ENCODE measurements at places on chromosomes 12 and 14.
A peak's percentile ranks its signal among the peaks of the same experiment; 100 is the strongest.

DNA sequence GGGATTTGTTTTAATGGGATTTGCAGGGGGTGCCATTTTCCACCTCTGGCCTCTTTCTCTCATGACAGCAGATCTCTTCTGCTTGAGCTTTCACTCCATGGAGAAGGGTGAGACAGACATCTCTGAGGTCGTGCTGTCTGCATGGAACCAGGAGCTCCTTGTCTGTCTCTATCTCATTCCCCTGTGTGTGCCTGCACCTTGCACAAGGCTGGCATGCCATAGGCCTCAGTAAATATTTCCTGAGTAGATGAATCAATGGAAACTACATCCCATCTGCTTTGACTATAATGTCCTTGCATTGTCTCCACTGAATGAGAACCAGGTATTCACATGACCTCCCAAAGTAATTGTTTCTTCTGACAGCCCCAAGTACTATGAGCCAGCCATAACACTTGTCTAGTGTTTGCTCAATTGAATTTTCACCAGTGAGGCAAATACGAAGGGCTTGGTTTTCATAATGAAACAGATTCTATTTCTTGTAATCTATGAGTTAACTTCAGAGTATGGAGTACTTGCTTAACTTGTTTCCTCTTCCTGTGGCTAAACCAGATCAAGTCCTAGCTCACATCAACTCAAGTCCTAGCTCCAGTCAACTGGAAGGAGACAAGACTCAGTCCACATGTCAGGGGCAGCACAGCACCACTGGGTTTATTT lies 32.3 kb downstream of the KCNK13 start:
- no peak for DNase-seq

DNA sequence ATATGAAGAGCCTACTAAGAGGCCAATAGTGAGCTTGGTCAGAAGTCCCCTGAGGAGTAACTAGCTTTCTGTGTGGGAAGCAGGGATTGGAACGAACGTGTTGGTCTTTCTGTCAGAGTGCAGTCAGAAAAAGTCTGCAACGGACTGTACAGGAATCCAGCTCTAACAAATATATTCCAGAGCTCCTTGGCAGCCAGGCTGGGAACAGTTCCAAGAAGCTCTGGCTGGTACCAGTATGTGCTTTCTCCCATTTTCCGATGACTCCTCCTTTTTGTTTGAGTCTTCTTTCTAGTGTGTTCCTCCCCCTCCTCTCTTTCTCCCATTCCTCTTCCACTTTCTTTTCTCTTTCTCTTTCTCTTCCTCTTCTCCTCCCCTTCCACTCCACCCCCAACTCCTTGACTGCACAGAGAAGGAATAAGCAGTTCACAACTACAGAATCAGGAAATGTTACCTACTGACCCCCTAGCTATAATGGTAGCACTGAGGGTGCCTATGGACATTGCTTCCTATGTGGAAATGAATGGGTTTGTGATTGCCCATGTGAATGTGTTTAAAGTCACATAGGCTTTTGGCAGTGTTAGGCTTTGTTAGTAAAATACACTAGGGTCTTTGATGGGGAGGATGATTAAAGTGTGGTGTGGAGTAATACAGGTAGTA lies 59.9 kb downstream of the TTLL5 start:
- no peak for DNase-seq

DNA sequence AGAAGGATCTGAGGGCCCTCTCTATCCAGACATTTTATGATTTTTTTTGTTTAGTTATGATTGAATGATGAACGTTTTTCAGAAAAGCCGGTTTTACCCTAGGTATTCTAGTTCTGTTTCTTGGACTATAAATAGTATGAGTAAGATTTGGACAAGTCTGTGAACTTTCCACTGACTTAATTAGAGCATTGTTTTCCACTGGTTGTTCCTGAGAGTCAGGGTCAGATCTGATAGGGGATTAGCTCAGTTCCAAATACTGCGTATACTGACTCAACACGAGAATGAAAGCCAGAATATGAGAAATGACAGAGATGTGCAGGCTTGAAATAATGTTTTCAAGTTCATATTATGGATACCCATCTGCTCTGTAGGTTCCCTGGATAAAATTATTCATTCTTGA lies 361.6 kb downstream of the AEBP2 start:
- peak; percentile 41 for DNase-seq

DNA sequence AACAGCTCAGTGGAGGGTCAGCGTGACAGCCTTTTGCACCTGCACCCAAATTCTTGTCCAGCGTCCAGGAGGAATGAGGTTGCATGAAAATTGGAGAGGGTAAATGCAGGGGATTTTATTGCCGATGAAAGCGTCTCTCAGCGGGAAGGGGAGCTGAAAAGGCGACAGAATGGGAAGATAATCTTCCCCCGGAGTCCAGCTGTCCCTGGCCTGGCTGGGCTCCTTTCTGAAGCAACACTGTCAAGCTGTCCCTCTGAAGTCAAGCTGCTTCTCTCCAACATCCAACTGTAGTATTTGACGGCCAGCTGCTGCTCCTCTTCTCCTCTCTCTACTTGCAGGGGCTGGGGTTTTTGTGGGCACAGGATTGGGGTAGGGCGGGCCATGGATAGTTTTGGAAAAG lies 32.7 kb downstream of the NOPCHAP1 start:
- no peak for DNase-seq

DNA sequence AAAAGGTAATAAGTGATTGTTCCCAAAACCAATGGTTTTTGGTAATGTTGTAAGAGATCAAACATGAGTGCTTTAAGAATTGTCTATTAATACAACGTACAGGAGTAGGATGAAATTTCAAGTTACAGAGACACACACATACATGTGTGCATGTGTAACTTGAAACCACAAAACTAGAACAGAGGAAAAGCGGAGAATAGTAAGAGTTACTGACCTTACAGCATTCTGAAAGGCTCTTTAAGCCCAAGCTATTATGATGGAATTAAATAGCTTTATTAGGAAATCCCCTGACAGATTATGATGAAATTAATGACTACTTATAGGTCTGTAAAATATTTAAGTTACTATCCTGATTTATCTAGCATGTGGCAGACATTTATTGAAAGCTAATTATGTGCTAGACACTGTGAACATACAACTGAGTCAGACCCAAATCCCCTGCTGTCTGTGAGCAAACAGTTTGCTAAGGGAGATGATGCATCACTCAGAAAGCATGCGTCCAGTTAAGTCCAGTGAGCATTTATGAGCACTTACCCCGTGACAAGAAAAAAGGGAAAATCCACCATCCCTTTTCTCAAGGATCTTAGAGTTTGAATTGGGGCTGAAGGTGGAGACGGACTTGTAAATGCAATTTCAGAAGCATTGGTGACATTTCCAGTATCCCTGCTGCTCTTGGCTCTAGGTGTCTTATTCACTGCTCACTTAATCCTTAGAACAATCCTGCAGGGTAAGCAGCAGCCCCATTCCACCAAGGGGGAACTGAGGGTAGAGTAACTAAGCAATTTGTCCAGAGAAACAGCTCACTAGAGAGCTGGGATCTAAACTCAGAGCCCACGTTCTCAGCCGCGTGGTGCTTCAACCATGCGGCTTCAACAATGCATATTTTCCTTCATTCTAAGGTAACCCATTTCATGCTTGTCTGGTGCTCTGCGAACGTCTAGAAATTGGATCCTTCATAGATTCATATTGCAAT lies 117.4 kb downstream of the EML1 start:
- DNase-seq = no peak
